ENCODE measurements at places on chromosomes 7 and 10.

GRCh38 chr10:20144268-20144667, 328.0 kb downstream of the PLXDC2 start:
- DNase-seq = no peak

DNA sequence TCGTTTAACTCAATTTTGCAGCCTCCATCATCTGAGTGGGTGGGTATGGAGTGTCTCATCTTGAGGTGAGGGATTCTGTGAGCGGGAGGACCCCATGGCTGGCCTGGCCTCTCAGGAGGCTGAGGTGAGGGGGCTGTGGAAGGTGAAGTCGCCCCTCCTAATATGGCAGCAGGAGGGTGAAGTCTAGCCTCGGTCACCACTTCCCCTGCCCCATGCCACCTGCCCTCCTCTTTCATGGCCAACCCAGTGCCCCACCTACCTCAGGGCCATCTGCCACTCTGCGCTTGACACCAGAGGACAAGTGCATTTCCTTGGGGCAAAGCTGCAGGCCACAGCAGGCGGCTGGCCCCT, 8.7 kb downstream of the RASGEF1A start:
- no peak for DNase-seq

DNA sequence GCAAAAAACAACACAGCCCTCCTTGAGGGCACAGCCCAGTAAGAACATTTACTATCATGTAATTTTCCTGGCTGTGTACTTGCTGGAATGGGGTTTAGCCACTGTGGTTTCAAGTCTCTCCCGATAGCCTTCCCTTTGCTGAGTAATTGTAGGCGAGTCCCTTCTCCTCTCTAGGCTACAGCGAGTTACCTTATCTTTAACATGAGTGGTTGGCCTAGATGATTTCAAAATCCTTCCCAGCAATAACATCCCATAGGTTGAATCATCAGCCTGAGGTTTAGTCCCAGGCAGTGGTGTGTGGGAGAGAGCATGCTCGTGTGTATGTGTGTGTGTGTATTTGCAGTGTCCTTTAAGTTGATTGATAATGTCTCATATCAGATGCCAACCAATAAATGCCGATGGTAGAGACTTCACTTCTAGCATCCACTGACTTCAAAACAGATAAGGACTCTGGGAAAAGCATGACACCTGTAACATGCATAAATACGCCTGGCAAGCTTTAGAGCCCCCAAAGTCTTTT, 142.9 kb upstream of the ZMIZ1 start:
- no peak for DNase-seq

DNA sequence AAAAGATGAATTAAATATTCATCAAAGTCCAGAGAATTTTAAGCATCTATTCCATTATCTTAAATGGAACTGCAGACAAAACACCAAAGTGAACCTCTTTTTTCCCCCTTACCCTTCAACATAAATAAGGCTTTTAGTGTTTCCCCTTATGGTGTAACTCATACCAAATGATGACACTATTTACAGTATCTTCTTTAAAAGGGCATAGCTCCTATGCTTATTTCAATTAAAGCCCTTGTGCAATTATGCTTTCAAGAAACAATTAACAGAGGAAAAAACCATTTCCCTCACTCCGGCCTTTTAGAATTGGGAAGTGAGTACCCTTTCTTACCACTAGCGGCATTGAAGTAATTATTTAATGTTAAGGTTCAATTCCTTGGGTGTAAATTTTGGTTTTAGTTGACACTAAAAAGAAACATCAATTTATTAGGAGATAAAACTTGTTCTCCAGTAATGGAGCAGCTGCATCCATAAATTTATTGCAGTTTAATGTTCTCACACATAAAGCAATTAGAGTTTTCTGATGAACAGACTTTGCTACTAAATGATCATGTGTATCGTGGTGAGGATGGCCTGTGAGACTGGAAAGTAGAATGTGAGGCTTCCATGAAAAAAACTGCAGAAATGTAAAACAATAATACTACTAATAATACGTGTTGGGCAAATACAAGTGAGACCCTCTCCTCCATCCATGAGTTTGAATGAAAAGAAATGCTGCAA, 661.3 kb downstream of the PARD3 start:
- no peak for DNase-seq

DNA sequence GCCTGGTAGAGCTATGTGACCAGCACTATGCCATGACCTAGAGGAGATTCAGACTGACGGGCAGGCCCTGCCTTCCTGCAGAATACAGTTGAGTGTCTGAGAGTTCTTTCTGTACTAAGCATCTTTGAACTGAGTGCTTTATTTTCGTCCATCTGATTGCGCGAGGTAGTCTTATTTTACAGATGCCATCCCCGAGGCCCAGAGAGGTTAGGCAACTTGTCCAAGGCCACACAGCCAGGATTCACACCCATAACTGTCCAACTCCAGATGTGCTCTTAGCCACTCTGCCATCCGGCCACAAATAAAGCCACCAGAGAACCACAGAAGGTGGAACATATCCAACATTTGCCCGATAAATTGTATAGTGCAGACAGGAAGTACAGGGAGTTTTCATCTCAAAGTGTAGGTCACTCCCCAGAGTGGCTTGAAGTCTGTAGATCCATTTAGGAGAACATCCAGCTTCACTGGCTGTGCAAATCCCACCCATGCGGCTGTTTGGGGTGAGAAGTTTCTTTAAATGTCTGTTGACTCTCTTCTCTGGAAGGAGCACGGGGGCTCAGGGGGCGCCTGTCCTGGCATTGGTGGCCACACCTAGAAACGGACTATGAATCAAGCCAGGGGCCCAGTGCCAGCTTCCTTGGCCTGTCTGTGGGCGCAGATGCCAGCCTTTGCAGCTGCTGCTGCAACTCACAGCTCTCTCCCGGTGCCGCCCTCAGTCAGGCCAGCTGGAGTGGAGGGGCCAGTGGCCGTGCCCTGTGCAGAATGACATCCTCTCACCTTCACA, 11.1 kb downstream of the CHST3 start:
- DNase-seq = no peak

DNA sequence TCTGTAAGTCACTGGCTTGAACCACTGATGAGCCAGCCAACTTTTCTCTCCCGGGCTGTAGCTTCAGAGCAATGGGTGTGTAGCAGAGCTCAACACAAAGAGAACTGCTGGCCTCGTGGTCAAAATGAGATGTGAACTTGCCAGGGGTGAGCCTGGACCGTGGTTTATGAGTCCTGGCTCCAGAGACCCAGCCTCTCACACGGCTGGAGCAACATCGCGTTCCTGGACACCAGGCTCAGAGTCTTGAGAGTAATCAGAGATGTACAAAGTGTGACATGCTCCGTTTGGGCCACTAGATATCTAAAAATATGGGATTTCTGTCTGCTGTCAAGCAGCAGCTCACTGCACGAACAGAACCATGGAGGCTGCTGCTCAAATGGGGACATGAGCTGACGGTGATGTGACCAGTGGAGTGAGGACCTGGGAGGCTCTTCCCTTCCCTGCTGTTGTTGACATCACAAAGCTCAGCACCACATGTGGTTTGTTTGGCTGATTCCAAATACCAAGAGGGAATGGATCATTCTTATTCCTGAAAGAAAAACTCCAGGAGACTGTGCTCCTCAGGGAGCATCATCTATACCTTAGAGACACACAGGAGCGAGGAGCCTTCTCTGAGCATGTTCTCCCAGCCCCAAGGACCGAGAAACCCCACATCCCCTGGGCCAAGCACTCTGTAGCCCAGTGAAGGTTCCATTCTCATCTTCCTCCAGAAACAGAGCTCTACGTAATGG, 9.2 kb upstream of the SVIL start:
- DNase-seq = no peak

- DNase-seq = no peak
Measured at GRCh38 chr7:155276800-155277375, 20.8 kb upstream of the INSIG1 start.

- DNase-seq = no peak
Measured at GRCh38 chr10:109430799-109431198, 492.5 kb downstream of the XPNPEP1 start.

GRCh38 chr7:116226664-116227063, 16.3 kb downstream of the TES start:
- DNase-seq = no peak

DNA sequence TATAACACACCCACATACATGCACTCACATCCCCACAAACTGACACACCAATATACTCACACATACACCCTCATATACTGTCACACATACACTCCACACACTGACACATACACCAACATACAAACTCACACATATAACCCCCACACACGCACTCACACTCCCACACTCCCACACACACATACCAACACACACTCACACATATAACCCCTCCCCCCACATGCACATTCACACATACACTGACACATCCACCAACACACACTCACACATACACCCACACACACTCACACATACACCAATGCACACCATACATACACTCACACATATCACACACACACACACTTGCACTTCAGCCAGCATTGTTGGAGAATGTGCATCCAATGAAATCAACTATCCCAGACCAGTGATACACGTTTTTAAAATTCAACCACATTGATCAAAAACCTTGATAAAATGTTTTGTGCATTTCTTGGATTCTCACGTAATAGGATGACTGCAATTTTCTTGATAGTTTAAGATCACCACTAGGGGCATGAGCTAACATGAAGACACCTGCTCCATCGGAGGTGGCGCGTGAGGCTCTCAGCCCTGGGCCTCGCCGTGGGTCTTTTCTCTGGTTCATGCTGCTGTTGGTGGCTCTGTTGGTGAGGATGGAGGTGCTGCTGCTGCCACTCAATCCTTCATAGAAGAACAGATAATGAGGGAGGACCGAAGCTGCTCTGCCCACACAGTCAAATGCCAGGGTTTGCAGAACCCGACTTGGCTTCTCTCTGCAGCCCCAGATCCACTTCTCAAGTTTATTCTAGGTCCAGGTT, 32.1 kb upstream of the CHST15 start:
- DNase-seq = no peak

GRCh38 chr7:50540785-50541579, 24.2 kb downstream of the DDC start:
- DNase-seq = no peak

DNA sequence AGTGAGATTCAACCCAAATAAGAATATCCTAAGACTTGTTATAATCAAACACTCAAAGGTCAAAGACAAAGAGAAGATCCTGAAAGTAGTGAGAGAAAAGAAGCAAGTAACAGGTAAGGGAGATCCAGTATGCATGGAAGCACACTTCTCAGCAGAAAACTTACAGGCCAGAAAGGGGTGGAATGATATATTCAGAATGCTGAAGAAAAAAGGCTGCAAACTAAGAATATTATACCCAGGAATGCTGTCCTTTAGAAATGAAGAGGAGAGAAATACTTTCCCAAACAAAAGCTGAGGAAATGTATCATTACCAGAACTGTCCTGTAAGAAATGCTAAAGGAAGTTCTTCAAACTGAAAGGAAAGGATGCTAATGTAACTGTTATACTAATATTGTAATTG, 12.6 kb upstream of the ZNF746 start:
- no peak for DNase-seq

GRCh38 chr7:117715784-117716445, 157.3 kb downstream of the CTTNBP2 start:
- DNase-seq = no peak

DNA sequence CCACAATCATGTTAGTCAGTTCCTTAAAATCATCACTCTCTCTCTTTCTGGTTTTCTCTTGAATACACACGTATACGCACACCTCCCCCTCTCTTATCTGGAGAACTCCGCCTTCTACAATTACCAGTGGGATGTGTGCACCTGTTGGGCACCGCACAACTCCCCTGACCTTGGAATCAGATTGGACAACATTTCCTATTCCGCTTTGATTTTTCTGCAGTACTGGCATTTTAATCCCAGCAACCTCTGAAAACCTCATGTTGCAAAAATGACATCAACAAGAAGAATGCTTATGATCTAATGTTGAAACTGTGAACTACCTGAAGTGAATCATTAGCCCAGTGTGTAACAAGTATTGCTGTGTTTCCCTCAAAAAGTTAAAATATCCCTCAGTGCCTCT, 109.6 kb downstream of the KIAA1217 start:
- no peak for DNase-seq

DNA sequence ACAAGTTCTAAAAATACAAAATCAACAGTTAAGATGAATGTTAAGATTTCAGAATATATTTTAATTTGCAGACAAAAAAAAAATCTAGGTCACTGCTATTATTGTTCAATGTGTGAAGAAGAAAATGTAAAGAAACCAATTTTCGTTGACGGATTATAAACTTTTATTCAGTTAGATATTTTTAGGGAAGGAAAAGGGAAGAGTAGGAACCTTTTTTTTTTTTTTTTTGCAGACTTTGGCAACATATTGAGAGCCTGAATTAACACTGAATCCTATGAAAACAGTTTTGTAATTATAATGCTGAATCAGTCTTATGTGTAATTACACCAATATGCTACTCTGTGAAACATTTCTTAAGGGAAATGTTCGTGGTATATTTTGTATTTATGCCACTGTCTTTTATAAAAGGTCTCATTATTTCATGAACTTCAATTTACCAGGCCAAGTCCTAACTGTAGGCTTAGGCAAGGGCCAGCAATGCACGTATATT, 106.3 kb downstream of the ST8SIA6 start:
- no peak for DNase-seq

DNA sequence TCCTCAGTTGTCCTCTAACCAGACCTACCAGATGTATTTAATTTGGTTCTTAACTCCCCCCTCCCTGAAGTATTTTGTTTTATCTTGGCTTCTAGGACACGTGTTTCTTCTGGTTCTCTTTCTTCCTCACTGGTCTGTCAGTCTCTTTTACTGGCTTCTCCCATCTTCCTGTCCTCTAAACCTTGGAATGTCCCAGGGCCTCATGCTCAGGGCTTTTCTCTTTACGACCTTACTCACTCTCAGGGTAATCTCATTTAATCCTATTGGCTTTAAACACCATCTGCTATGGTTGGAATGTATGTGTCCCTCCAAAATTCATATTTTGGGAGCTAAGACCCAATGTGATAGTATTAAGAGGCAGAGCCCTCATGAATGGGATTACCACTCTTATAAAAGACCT, 418.2 kb upstream of the PODXL start:
- no peak for DNase-seq

- DNase-seq = no peak
Measured at GRCh38 chr10:77311186-77311585, 326.4 kb downstream of the KCNMA1 start.

DNA sequence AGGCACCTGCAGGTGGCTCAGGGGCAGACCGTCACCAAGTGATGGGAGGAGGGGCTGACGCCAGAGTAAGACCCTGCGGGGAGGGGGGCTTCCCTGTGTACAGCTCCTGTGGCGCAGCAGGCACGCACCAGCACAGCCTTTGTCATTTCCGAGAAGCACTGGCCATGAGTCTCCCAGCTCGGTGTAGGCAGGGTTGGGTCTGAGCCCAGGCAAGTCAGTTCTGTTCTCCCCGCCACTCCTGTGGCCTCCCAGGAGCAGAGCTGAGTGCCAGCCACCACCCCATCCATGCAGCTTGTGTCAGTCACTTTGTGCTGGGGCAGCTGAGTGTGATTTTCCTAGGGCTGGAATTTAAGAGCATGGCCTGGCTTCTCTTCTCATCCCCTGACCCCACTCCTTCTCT, 13.2 kb downstream of the CPSF4 start:
- no peak for DNase-seq

DNA sequence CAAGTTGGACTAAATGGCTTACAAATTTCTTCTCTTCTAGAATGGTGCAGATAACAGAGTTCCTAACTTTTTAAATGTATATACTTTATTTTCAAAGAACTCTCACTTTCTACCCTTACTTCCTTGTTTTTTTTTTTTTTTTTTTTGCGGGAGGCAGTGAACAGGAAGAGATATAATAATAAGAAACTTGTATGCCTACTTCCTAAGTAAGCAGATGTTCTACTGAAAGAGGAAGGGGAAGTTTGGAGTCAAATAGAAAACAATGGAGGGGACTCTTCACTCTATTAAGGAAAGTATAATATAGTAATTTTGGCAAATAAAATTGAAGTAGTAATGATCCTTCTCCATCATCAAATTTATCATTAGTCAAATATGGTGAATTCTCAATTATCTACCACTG, 754.0 kb downstream of the KCNMA1 start:
- DNase-seq = no peak
